RKO (cell line): ENCODE measurements at places on chromosomes 6 and 20.

DNA sequence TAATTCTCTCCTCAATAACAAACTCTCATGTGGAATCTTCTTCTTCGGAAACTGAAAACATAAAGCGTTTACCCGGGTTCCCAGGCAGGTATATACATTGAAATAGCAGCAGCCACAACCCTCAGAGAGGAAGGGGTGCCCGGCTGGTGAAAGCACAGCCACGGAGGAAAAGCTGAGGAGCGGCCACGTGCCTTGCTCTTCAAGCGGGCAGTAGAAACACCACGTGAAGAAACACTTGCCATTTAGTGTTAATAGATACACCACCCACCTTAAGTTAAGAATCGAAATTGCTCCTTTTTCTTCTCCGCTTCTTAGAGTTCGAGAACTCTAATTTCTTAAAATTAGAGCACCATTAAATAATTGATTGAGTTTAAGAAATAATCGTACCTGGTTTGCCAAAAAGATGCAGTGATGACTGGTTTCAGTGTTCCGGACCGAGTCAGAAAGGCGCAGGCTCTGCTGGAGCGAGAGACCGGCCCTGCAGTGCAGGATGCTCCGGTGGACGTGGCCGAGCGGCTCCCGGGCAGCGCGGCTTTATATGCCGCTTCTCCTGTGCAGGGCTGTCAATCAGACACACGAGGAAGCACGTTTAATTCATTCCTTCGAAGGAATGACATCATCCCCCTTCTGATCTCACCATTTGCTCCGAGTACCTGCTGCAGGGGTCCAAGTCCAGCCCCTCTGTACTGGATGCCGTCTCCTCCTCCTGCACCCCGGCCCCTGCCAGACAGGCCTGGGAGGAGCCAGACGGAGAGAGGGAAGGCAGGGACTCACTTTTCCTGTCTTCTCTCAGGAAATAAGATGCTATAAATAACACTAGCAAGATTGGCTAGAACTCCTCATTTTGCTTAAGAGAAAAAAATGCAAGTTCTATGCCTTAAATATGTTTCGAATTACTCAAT is at the start of gene THBS2:
Gene THBS2, minus strand, starts transcription at position 510 of the 902 bp plus-strand sequence. CDS start 3,062 bp downstream, outside the sequence.
- no peak for DNase-seq

DNA sequence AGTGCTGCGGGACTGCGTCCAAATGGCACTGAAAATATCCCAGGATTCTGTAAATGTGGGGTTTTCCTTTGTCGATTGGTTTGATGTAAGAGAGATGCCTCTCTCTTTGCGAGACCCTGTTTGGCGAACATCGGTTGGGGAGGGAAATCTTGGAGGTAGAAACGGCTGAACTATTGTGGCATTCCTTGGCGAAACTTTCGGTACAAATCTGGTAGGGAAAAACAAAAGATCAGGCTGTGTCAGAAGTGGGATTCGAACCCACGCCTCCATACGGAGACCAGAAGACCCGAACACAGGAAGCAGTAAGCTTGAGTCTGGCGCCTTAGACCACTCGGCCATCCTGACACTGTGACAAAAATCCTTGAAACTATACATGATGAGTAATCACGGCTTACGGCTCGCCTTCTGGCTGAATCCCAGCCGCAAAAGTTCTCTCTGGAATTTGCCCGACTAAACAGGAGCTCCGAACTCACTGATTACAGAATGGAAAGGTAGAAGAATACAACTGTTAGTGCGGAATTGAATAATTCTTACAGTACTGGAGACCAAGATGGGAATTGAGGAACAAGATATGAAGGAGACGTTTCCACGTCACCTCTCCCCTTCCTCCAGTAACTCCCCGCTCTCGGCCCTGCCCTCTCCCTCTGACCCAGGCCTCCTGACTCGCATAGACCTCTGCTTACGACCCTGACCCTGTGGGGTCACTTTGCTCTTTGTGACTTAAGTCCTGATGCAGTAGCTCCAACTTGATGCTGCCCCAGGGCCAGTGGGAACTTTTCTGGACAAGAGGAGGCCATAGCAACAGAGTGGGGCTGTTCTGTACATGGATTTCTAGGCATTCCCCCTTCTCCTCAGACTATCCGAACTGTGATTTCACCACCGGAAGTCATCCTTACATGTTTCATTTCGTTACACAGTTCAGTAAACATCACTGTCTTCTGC is 132.8 kb upstream of the ZNF184 start:
- peak; percentile 92 for DNase-seq

DNA sequence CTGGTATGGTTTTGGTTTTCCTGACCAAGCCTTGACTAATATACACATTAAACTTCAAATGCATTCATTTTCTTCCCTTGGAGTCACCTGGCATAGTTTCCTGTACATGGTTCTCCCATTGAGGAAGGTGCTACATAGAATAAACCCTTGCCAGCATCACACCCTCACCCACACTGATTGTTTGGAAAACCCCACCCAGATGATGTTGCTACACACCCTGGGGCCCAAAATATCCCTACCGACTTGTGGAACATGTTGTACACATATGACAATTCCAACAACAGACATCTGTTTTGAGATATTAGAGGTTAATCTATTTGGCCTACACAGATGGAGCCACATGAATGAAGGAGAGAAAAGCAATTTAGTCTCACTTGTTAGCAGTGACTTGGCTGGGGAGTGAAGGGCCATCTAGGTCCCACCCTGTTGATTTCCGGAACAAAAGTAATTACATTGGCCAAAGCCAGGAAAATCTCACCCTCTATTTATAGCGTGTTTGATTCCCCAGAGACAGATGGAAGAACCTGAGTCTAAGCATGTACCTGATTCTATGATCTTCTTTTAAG is 606.0 kb upstream of the BTBD3 start:
- no peak for DNase-seq

DNA sequence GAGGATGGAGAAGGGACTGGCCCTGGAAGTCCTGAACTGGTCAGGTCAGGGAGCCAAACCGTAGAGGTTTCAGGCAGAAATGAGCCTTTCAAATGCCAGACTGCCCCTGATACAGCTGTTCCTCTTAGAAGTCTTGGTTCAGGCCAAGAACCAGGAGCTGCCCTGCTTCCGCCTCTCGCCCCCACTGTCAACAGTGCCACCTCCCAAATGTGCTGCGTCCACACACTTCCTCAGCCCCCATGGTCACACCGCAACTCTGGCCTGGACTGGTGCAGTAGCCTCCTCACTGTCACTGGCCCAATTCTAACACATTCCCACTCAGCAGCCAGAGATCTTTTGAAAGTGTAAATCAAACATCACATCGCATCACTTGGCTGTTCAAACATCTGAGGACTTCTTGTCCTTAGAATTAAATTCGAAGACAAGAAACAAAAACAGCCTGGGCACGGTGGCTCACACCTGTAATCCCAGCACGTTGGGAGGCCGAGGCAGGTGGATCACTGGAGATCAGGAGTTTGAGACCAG is 69.7 kb downstream of the STK35 start:
- no peak for DNase-seq

DNA sequence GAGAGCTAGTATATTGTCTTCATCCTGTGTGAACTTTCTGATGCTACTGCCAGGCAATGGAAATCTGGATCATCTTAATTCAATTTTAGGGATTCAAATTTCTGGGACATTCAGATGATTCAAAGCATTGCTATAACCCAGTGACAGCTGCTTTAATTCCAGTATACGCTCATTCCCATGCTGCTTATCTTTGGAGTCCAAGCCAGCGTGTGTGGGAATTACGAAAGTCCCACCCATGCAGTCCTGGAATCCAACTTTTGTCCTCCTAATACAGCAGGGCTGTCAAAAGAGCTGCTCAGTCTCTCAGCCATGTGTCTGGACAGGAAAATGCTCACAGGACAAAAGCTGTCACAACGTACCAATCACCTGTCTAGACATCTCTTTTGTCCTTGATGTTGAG is 219.8 kb downstream of the LAMA2 start:
- no peak for DNase-seq

DNA sequence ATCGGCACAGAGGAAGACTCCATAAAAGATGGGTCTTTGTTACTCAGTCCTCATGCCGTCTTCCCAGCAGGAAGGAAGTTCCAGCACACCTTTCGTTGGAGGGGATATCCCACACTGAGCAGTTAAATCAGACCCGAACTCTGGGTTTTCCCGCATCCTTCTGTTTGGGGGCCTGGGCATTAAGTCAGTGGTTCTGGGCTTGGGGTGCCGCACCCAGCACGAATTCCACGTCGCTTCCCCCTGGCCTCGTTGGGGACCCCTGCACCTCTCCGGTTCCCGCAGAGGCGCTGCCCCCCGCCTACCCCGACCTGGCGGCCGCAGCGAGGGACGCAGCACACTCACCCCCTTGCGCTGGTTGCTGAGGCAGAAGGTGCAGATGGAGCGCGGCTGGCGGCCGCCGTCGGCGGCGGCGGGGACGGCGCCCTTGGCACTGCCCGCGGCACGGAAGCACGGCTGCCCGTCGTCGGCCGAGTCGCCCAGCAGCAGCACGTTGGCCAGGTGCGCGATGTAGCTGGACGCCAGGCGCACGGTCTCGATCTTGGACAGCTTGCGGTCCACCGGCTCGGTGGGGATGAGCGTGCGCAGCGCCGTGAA is 641 bp downstream of the TCF15 start:
- DNase-seq, result no peak

DNA sequence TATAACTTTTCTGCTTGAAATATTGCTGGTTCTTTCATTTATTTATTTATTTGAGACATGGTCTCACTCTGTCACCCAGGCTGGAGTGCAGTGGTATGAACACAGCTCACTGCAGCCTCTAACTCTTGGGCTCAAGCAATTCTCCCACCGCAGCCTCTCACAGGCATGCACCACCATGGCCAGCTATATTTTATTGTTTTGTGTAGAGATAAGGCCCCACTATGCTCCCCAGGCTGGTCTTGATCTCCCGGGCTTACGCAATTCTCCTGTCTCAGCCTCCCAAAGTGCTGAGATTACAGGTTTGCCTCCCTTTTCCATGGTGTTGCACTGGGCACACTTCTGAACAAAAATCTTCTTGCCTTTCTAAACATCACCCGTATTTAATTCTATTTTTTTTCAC is 39.1 kb upstream of the RNGTT start:
- no peak for DNase-seq

- no peak for DNase-seq
These were observed 222.7 kb downstream of the PHACTR1 start for GRCh38 chr6:12939314-12939713.

DNA sequence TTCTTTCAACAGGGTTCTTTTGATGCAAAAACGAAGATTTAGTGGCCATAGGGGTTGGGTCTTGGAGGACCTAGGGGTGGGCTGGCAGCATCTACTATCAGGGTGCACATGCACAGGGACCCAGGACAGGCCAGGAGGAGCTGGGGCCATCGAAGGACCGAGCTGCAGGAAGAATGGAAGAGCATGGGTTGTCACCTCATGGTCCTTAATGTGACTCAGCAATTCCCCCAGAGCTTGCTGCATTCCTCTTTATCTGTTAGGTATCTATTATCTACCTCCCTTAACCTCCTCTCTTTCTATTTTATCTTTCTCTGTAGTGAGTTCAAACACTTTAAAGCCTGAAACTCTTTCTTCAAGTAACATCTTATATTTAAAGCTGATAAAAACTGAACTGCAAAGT is 167.0 kb downstream of the AIG1 start:
- DNase-seq, result no peak

DNA sequence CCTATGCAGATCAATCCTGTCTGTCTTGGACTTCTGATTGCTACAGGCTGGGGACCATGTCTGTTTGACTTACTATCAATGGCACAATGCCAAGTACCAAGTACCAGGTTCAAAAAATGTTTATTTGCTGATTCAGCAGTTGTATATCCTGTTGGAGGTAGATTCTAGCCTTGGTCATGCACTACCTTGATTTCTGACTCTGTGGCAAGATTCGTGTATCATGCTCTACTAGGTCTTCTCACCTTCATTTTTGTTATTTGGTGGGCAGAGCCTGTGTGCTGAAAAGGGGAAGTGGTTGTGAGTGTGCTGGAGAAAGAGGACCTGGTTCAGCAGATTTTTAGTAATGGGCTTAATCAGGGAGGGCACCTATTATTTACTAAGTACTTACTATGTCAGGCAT is 192.4 kb upstream of the MYLIP start:
- no peak for DNase-seq

DNA sequence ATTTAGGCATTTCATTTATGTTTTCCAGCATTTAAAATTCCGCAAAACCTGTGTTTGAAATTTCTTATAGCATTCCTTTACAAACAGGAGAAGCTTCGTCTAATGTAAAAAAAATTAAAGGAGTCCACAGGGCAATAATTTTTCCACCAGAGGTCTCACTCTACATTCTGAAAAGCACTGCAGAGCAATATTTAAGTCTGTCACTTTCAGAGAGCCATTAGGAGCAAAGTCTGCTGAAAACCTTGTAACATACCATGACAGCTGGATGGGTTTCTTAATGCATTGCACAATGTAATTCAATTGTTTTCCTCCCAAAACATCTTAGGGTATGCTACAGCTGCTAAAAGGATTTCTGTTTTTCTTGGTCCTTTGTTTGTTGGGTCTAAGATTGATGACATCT is 18.0 kb downstream of the BAG2 start:
- DNase-seq, result peak; percentile 57

GRCh38 chr20:25042531-25043498 is 15.1 kb downstream of the ACSS1 start:
- DNase-seq, result no peak

DNA sequence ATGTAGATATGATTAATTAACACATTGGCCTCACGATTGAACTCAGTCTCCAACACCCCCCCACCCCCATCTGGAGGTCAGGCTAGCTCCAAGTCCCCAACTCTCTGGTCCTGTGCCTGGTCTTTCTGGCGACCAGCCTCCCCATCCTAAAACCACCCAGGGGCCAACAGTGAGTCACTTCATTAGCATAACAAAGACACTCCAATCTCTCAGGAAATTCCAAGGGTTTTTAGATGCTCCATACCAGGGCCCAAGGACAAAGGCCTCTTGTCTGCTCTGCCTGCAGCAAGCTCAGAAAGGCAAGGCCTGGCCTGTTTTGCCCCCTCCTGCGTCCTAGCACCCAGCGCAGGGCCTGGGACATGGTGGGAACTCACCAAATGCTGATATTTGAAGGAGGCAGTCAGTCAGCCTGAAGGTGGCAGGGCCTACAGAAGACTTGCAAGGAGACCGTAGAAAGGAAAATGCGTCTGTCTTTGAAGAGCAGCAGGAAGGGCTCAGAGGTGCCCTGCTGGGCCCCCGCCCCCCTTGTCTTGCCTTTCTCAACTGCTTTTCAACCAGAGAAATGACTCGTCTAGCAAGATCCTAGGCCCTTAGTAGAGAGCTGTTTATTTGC is 184.7 kb downstream of the CDH4 start:
- DNase-seq, result no peak

GRCh38 chr6:122495612-122496011 is 24.0 kb upstream of the SERINC1 start:
- DNase-seq, result no peak

- no peak for DNase-seq
These were observed 79.5 kb upstream of the ATXN1 start for GRCh38 chr6:16840725-16841124.

DNA sequence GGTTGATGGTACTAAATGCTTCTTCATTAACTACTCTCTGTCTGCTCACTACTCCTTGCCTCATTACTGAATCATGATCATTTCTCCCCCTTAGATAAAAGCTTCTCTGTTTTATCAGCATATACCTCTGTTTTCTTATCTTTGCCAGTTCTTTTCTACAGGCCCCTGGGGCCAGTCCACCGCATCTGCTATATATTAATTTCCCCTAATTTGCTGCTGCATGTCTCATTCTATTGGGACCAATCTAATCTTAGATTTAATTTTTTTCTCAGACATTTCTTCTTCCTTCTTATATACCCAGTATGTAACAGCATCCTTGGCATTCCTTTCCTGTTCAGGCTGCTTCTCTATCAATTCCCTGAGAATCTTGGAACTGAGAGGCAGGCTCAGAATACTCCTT is 51.2 kb downstream of the GRIK2 start:
- DNase-seq, result no peak
